ENCODE measurements at places on chromosomes 7 and 10.

GRCh38 chr7:44217223-44217714 is 16.5 kb downstream of the YKT6 start:
- no peak for ATAC-seq

GRCh38 chr10:43667761-43668386 is 19.2 kb upstream of the ZNF32 start:
- ATAC-seq = no peak

DNA sequence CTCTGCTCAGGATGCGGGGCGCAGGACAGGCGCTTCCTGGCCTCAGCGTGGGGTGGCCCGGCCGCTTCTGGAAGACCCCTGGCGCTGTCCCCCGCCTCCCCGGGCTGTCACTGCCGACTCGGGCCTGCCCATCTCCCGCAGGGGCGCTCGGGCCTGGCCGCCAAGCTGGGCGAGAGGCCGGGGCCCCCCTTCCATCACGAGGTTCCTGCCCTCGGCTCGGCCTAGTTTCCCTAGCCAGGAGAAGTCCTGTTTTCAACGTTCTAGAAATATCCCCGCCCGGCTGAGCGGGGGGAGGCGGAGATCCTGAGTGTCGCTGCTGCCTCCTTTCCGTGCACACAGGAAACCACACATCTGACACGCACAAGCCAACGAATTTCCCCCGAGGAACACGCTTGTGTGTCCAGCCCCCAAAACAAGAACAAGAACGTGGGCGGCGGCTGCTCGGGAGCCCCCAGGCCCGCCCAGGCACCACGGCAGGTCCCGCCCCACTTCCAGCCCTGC is 33.7 kb downstream of the AP5Z1 start:
- peak; percentile 32 for ATAC-seq

- no peak for ATAC-seq
Observed at GRCh38 chr7:3497796-3498195, 196.7 kb downstream of the SDK1 start.

DNA sequence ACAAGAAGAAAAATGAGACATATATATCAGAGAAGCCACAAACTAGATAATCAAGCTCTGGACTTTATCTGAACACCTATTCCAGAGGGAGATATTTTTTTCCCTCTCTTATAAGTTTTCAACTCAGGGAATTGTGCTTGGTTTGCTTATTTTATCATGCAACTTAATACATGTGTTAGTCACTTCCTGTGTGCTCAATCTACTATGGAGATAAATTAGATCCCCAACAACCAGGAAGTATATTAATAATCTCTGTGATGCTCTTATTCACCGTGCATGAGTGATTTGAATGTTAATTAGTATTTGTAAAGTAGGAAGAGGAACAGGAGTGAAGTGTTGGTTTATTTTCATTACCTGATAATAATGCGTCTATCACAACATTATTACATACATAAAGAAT is 38.8 kb upstream of the ZNF365 start:
- ATAC-seq = no peak

GRCh38 chr7:115805458-115805857 is 225.1 kb downstream of the TFEC start:
- no peak for ATAC-seq

DNA sequence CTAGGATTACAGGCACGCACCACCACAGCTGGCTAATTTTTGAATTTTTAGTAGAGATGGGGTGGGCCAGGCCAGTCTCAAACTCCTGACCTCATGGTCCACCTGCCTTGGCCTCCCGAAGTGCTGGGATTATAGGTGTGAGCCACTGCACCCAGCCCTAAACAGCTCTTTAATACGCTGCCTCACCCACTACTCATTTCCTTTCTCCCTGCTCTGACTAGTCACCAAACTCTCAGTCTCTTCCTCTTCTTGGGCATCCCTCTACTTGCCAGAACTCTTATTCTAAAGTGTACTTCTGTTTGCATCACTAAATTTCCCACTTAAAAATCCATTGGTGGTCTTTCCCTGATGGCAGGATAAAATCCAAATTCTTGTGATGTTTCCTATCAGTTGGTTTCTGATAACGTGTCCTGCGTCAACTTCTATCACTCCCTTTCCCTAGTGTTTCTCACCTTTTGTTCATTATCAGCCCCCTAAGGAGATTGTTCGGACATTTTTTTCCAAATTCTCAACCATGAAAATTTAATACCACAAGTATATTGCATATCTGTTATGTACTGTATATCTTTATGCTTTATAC is 124.7 kb downstream of the CUBN start:
- no peak for ATAC-seq

- ATAC-seq = no peak
Observed at GRCh38 chr7:131284702-131285419, 42.8 kb upstream of the MKLN1 start.

DNA sequence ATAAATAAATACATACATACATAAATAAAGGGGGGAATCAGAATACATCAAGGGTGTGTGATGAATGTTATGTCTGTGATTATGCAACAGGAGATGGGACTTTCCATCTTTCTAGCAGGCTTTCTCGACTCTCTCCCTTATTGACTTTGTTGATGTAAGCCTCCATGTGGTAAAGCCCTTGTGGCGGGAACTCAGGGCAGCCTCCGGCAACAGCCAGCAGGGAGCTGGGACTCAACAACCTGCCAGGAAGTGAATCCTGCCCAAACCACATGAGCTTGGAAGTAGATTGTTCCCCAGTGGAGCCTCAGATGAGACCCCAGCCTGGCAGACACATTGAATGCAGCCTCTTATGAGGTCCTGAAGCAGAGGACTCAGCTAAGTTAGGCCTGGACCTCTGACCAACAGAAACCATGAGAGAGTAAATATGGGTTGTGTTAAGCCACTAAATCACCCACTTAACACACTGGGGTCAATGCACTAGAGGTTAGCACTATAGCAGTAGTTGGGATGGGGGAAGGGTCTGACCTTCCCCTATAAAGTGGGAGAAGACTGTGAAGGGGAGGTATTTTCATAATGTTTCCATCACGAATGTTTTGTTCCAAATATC is 104.0 kb downstream of the JCAD start:
- ATAC-seq = no peak

GRCh38 chr10:116097239-116097784 is 175.7 kb downstream of the GFRA1 start:
- ATAC-seq = no peak

- no peak for ATAC-seq
Observed at GRCh38 chr7:22270371-22270770, 86.6 kb downstream of the RAPGEF5 start.

DNA sequence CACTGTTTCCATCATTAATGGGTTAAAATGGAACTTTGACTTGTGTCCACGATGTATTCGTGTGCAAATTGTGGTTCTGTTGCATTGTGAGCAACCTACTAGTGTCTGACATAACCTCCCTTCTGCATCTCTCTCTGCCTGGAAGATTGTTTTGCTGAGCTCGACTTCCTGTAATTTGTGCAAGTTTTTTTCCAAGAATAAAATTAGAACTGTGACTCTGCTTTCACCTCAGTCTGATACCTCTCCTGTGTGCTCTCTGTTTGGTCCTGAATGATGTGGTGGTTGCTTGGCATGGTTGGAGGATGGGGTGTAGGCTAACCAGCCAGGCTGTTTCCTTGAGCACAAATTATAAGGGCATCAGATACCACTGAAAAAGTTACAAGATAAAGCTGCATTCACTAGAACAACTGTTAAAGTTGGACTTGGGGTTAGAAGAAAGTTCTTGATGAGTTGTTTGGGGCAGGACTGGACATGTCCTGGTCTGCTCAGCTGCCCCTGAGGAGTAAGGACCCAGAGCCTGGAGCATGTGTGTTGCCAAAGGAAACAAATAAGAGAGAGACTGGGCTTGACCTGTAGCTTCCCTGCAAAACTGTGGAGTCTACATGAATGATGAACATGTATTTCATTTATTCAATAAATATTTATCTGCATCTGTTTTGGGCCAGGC is 1.9 kb upstream of the VOPP1 start:
- ATAC-seq = no peak

- ATAC-seq = no peak
Observed at GRCh38 chr7:55019191-55019690, 424 bp downstream of the EGFR start.

DNA sequence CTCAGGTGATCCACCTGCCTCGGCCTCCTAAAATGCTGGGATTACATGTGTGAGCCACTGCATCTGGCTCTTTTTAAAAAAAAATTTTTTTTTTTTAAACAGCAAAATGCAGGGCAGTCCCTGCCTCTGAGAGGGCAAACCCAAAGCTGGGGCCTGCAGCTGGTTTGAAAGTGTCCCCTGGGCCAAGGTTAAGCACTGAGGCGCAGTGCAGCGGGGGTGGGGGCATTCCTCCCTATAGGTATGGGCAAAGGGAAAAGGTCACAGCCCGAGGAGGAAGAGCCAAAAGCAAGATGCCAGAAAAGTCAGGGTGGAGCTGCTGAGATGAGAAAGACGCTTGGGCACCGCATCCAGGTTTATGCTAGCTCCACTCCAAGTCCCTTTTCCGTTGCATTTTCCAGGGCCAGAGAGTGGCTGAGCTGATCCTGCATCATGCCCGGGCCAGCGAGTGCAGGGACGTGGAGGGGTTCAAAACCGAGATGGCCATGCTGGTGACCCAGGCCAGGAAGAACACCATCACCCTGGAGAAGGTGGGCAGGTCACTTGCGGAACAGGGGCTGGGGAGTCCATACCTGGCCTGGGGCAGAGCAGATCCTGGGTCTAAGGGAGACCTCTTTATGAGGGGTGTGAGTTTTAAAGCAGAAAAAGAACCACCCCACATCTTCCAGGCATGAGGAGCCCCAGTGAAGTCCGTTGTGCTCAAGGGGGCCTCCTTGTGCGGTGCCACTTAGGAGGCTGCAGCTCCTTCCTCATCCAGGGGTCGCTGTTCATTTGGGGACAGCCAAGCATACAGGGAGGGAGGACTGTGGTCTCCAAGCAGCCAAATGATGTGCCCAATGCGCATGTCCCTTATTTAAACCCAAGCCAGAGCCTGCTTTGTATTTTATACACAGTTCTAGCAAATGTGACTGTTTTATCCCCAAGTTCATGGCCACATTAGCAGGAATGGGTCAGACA is 7.0 kb upstream of the NDUFB2 start:
- no peak for ATAC-seq

DNA sequence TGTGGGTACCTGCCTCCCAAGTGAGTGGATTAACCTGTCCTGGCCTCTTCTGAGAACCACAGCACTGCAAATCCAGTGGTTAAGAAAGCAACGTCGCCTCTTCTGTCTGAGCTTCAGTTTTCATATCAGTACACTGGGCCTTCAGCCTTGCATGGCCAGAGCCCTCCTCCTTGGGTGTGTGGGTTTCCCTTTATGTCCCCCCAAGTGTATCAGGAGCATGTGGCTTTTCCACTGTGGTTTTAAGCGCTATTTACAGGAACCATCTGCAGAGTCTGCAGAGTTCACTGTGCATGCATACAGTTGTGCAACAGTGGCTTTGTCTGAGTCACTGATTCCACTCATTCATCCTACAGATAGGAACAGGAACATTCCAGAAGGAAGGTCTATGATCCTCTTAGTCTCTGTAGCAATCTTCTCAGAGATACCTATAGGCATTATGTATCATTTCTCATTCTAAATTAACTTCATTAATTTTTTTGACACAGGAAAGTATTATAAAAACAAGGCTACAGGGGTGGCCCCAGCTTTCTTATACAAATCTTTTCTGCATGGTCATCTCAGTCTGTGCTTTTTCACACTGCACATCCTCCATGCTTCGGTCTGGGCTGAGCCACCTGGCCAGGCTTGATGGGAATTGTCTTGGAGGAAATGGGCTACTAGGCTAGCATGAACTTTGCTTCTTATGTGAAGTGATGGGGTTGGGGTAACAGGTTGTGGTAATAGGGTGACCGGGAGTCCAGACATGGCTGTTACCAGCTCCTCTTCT is 17.1 kb downstream of the MBL2 start:
- no peak for ATAC-seq

DNA sequence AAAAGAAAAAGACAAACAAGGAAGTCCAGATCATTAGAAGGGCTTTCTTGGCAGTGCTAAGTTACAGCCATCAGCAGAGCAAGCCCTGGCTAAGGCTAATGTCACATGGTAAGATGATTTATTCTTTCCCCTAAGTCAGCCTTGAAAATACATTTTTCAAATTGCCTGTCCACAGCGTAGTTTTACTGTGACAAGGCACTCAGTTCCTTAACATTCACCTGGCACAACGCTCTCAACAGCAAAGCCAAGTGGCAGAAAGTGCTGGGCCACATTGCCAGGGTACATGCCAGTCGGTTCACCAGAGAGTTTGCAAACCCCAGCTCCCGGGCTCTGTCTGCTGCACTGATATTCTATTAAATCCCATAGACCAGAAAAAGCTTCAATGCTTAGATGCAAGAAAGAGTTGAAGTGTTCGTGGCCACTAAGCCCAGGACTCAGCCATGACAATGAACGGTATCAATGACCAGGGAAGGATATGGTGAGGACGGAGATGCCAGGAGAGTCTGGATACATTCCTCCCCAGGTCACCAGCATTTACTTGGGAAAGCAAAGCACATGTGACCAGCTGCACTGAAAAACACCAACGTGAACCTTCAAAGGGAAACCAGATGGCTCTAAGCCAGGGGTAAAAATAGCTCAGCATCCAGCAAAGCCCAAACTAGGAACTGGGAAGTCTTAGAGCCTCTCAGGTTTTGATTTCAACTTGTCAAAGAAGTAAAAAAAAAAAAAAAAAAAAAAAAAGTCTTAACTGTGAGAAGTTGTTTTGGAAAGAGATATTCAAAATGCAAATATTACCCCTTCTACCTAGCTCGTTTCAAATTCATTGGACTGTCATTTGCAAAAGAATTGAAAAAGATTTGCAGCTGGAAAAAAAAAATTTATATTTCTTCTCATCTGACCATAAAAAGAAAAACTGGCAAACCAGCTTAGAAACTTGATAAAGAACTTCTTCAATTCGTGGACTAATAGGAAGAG is 23.9 kb upstream of the MPP7 start:
- no peak for ATAC-seq

DNA sequence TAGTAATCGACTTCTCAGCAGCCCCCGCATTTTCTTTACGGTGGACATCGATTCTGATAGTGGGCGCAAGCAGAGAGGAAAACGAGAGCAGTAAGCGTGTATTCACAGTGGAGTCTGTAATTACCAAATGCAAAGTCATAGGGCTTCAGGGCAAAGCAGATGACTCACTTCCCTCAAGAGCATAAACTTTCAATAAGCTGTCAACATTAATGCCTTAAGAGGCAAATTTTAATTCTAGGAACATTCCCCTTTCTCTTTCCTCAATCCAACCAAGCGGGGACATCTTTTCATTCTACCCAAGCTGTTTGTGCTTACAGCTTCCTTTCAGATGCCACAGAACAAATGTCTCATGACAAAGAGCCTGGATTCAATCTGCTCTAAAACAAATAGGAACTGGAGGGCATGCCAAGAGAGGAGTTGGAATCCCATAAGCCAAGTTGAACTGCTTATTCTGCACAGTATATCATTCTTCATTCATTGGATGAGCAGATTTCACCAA is 48.6 kb downstream of the MALSU1 start:
- no peak for ATAC-seq

DNA sequence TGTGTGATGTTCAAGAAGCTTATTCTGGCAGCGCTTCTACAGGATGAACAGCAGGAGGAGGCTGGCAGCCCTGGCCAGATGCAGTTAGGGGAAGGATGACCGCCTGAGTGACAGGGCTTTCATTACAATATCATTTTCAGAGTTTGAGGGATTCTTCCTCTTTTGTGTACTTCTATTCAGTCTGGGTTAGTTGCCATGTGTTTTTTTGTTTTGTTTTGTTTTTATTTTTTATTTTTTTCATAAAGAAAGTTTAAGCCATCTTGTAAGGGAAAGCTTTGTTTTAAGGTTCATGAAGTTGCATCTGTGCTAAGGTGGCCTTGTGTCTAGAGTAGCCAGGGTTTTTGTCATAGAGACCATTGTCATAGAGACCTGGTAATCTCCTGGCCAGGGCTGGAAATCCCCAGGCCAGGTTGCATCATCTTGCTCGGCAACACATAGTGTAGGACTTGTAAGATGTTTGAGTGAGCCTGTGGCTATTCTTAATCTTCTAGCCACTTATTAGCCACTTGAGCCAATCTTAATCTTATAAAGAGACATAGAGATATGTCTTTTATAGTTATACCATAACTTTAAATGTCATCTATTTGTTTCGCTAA is 230.5 kb upstream of the TMEM229A start:
- ATAC-seq = peak; percentile 45
